Activated T-helper 17 cell treated with anti-CD3 and anti-CD28 coated beads, Interleukin-2, amount 50 U/mL, for 72 hours (primary cell): ENCODE measurements at places on chromosomes 3 and 15.

GRCh38 chr15:31327669-31328427, 1.2 kb downstream of the KLF13 start:
- no peak for ATAC-seq

GRCh38 chr3:14204515-14205284, 26.1 kb downstream of the LSM3 start:
- ATAC-seq: no peak

DNA sequence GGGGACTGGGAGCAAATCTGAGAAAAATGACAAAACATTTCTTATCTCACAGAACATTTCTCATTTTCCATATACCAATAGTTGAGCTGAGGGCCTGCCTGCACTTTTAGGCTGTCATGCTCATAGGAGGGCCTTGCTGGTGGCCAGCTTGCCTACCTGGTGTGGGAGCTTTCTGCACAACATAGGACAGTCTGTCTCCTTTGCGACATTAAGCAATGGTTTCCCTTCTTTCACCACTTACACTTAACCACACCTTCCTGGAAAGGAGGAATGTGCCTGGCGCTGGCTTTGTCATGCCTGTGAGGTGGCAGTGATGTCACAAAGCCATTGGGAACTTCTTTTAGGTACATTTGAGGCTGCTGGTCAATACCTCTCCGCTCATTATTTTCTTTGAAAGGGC, 5.7 kb downstream of the SNAPC5 start:
- ATAC-seq: no peak

DNA sequence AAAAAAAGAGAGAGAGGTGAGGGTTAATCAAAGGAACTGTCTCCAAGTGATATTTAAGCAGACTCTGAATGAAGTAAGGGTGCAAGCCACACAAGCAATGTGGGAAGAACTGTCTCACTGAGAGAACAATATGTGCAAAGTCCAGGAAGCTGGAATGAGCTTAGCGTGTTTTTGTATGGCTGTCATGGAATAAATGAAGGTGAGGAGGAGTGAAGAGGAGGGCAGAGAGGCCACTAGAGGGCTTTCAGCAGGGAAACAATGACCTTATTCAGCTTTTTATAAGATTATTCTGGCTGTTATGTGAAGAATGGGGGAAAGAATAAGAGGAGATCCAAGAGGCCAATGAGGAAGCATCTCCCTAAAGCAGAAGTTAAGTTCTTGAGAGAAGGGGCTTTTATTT, 86.9 kb upstream of the COL8A1 start:
- no peak for ATAC-seq

GRCh38 chr3:43699864-43700263, 9.1 kb downstream of the ABHD5 start:
- ATAC-seq: peak; percentile 63

DNA sequence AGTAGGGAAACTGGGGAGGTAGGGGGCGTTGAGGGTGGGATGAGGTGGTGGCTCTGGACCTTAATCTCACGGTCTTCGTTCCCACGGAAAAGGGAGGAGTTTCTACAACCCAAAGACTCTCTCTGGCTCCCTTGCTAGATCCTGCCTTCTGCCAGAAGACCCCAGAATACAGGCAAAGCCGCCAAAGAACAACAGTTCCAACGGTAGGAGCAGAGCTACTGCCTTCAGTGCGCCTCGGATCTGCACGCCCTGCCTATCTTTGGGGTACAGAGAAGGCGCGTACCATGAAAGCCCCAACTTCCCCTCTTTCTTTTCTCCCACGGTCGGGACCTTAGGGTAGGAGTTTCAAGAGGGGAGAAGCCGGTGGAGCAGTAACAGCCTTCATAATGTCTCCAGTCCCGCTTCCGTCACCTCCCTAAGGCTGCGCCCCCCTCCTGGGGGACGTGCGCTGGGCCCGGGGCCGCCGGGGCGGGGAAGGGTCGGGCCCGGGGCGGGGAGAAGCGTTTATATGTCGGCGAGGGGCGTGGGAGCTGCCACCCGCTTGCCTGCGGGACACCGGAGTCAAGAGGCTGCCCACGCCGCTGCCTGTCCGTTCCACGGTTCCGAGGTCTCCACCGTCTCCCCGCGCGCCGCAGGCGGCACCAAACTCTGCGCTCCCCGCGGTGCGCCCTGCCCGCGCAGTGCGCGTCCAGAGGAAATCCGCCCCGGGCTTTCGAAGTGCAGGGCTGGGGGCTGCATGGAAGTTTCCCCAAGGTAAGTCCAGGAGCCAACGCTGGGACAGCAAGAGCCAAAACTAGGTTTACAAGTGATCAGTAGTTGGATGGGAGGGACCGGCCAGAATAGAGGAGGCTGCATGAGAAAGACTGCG, at the start of gene COL6A6:
Gene COL6A6 (plus strand): TSS at position 533 of the 868 bp plus-strand sequence. CDS start 43,188 bp downstream, outside the sequence.
- ATAC-seq: no peak

GRCh38 chr15:81304226-81304625, 19.7 kb downstream of the STARD5 start:
- no peak for ATAC-seq

DNA sequence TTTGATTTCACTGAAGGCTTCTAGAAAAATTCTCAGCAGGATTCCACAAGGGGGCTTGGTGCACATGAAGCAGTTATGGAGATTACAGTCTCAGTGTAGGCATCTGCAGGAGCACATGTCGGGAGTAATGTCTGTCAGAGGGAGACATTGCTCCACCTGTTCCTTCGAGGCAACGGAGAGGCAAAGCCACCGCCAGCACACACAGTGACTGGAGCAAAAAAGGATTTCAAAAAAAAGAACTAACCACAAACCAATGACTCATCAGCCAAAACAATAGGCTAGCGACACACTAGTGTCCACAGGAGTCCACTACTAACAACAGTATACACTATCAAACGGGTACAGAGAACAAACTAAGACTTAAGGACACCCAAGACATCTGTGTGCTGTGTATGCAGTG, 68.9 kb downstream of the NPTN start:
- peak; percentile 61 for ATAC-seq

DNA sequence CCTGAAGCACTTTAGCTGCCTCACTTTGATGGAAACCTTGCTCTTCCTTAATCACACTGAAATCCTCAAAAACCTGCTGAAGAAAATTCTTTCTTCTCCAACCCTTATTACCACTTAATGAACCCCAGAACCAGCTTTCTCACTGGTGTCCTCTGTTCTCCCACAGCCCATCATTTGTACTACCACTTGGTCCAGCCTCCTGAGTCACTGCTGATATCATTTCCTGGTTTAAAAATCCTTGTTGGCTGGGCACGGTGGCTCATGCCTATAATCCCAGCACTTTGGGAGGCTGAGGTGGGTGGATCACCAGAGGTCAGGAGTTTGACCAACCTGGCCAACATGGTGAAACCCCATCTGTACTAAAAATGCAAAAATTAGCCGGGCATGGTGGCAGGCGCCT, 418.6 kb upstream of the KCNMB2 start:
- ATAC-seq: no peak

DNA sequence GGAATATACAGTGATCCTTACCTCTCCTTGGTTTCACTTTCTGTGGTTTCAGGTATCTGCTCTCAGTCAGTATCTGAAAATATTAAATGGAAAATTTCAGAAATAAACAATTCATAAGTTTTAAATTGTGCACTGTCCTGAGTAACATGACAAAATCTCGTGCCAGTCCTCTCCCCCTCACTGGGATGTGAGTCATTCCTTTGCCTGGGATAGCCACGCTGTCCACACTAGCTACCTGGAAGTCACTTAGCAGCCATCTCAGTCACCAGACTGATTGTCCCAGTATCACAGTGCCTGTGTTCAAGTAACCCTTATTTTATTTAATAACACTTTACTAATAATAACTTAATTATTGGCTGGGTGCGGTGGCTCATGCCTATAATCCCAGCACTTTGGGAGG, 15.3 kb upstream of the KLHL25 start:
- ATAC-seq: no peak

GRCh38 chr15:47846128-47846868, 129.0 kb downstream of the SEMA6D start:
- ATAC-seq: no peak

GRCh38 chr3:112979244-112979832, 4.4 kb upstream of the CD200R1 start:
- no peak for ATAC-seq

GRCh38 chr3:159770998-159771397, 217.6 kb upstream of the IL12A start:
- no peak for ATAC-seq

GRCh38 chr3:129087138-129087702, 26.6 kb downstream of the GP9 start:
- ATAC-seq: no peak

GRCh38 chr3:28677581-28677980, 329.0 kb upstream of the AZI2 start:
- no peak for ATAC-seq

GRCh38 chr3:158165730-158166129, 55.8 kb downstream of the RSRC1 start:
- ATAC-seq: no peak

DNA sequence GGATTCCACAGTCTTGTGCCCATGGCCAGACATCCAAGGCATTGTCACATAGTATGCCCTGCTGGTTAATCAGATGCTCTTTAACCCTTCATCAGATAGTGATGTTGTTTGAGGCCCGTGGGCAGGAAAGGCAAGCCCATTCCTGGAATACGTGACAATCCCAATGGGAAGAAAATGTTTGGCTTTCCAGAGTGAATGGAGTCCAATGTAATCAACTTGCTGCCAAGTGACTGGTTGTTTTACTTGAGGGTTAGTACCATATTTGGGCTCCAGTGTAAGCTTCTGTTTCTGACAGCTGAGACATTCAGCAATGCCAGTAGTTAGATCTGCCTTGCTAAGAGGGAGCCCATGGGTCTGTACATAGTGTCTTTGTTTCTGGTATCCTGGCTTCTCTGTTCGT, 31.3 kb downstream of the RPL39L start:
- no peak for ATAC-seq
